CD4-positive, CD25-positive, alpha-beta regulatory T cell (primary cell): ENCODE measurements at places on chromosomes 12 and 14.

GRCh38 chr12:62802984-62803383, 132.0 kb downstream of the PPM1H start:
- no peak for DNase-seq

DNA sequence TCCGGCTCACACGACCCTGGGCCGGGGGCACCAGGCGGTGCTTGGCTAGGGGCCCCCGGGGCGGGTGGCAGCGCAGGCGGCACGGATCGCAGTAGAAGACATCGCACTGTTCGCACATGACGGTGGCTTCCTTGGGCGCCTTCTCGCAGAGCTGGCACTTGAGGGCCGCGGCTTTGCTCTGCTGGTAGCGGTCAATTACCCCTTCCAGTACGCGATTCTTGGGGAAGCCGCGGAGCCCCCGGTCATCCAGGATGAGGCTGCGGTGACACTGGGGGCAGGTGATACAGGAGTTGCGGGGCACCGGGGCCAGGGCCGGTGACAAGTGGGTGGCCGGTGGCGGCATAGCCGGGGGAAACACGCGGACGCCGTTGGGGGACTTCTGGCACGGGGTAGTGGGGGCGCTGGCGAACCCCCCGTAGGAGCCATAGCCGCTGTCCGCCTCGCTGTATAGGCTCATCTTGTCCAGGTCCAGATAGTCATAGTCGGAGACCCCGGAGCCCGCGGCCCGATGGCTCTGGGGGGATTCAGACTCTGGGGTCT, 553 bp downstream of the TRIM9 start:
- DNase-seq: no peak

DNA sequence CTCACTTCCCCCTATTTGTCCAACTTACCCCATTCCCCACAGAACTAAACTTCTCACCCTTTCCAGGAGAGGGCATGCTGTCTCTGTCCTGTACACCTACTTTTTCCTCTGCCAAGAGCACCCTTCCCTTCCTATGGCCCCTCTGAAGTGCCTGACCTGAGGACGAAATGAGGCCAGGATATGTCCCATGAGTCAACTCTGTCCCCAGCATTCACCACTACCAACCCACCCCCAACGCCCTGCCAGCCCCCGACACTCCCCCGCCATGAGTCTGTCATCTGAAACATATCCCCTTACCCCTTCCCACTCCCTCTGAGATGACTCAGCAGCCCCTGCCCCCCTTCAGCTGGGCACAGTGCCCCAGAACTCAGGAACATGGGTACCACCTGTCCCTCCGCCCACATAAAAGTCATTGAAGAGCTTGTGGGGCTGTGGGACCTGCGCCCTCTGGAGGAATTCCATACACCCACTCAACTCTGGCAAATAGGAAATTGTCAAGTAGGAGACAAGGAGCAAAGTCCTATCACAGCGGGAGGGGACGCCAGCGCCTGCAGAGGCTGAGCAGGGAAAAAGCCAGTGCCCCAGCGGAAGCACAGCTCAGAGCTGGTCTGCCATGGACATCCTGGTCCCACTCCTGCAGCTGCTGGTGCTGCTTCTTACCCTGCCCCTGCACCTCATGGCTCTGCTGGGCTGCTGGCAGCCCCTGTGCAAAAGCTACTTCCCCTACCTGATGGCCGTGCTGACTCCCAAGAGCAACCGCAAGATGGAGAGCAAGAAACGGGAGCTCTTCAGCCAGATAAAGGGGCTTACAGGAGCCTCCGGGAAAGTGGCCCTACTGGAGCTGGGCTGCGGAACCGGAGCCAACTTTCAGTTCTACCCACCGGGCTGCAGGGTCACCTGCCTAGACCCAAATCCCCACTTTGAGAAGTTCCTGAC, 26.3 kb downstream of the ITGA7 start:
- DNase-seq: no peak

DNA sequence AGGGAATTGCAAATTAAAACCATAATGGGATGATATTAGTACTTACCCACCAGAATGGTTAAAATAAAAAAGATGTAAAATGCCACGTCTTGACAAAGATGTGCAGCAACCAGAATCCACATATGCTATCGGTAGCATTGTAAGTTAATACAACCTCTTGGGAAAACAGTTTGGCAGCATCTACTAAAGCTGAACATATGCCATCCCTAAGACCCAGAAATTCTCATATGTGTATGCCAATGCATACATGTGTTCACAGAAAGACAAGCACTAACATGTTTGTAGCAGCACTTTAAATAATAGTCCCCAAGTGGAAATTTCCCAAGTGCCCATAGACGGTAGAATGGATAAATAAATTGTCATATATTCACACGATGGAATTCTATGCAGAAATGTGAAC, 28.3 kb upstream of the SLC5A8 start:
- no peak for DNase-seq

GRCh38 chr14:64502887-64503433, 678 bp downstream of the ZBTB25 start:
- no peak for DNase-seq

GRCh38 chr14:52272375-52272774, 4.9 kb downstream of the PTGDR start:
- DNase-seq: no peak

- DNase-seq: no peak
Observed at GRCh38 chr12:78101946-78102635, 271.4 kb downstream of the NAV3 start.

- no peak for DNase-seq
Observed at GRCh38 chr14:98301681-98302080, 970.3 kb downstream of the BCL11B start.

GRCh38 chr14:69346710-69347109, 51.4 kb downstream of the ERH start:
- DNase-seq: no peak

GRCh38 chr12:107610021-107610859, 75.4 kb upstream of the PWP1 start:
- no peak for DNase-seq

DNA sequence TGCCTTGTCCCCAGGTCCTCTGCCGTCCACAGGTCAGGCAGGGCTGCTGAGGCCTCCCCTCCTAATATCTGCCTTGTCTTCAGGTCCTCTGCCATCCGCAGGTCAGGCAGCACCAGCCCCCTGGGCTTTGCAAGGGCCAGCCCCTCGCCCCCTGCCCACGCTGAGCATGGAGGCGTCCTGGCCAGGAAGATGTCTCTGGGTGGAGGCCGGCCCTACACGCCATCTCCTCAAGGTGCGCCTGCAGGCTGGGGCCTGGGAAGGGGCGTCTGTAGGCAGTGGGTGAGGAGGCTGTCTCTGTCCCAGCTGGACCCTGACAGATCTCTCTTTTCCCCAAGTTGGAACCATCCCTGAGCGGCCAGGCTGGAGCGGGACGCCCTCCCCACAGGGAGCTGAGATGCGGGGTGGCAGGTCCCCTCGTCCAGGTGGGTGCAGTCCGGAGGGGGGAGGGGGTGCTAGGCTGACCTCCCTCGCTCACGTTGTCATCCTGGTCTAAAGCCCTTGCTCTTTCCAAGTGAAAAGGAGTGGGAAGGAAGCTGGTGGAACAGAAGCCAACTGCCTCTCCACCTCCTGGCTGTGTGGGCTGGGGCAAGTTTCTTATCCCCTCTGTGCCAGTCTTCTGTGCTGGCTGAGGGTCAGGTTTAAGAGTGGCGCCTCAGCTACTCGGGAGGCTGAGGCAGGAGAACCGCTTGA, 13.9 kb upstream of the PUS1 start:
- DNase-seq: no peak

DNA sequence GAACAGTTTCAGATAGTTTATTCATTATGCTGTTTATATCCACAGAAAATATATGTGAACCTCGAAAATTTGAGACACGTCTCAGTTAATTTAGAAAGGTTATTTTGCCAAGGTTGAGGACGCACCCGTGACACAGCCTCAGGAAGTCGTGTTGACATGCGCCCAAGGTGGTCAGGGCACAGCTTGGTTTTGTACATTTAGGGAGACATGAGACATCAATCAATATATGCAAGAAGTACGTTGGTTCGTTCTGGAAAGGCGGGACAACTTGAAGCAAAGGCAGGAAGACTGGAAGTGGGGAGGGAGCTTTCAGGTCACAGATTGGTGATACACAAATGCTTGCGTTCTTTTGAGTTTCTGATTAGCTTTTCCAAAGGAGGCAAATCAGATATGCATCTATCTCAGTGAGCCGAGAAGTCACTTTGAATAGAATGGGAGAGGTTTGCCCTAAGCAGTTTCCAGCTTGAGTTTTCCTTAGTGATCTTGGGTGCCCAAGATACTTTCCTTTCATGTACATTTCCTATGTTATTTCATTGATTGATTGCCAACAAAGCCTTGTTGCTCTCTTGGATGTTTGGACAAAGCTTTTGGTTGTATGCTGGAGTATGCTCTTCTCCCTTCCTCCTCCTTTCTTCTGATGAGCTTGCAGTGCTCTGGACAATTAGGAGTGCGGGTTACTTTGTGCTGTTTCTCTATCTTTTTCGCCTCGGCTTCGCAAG, 3.2 kb downstream of the SNAPC1 start:
- no peak for DNase-seq

GRCh38 chr12:113158439-113159203, 9.1 kb downstream of the CFAP73 start:
- no peak for DNase-seq

- DNase-seq: no peak
Observed at GRCh38 chr12:103742349-103742932, 98.6 kb downstream of the NT5DC3 start.

- DNase-seq: no peak
Observed at GRCh38 chr14:68016255-68016914, 196.8 kb downstream of the RAD51B start.

DNA sequence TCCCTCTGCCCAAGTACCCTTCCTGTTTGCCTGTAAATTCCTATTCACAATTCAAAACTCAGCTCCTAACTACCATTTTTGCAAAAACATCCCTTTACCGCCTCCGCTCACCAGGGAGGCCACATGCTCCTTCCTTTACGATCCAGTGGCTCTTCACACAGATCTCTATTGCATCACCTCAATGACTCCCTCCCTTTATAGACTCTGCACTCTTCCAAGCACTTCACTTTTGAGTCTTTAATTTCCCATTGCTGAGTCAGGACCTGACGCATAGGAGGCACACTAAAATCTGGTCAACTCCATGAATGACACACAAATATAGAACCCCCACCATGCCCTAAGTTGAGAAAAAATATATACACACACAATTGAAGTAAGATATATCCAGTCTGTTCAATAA, 45.9 kb downstream of the PPP1R13B start:
- no peak for DNase-seq

GRCh38 chr12:17609153-17609552, 480.8 kb downstream of the RERGL start:
- DNase-seq: no peak

GRCh38 chr12:61311413-61311812, 948.8 kb upstream of the USP15 start:
- no peak for DNase-seq

GRCh38 chr12:46523863-46524770, 151.5 kb upstream of the SLC38A2 start:
- peak; percentile 53 for DNase-seq

DNA sequence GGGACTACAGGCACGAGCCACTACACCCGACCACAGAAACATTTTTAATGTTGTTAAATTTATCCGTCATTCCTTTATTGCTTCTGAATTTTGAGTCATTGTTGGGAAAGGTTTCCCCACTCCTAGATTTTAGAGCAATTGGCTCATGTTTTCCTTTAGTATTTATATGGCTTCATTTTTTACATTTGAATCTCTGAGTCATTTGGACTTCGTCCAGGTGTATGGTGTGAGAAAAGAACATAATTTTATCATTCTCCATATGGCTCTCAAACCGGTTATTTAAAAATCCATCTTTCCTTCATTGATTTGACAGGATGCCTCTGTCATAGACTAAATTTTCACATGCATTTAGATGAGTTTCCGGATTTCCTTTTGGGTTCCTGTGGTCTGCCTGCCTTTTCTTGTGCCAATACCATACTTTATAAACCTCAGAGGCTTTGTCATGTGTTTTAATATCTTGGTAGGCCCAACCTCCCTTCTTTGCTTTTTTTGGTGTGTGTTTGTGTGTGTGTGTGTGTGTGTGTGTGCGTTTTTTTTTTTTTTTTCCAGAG, 30.9 kb downstream of the LRTM2 start:
- no peak for DNase-seq

GRCh38 chr12:26238341-26239121, 43.2 kb downstream of the SSPN start:
- DNase-seq: no peak

GRCh38 chr12:19826980-19827550, 387.8 kb downstream of the AEBP2 start:
- no peak for DNase-seq

GRCh38 chr12:95358111-95359083, 115.6 kb upstream of the METAP2 start:
- no peak for DNase-seq
